ENCODE measurements at places on chromosomes 6 and 20.

GRCh38 chr6:123575188-123575587 is 61.6 kb downstream of the TRDN start:
- DNase-seq: peak; percentile 25

- DNase-seq: no peak
These were observed 21.6 kb upstream of the MCM3 start for GRCh38 chr6:52305948-52306767.

DNA sequence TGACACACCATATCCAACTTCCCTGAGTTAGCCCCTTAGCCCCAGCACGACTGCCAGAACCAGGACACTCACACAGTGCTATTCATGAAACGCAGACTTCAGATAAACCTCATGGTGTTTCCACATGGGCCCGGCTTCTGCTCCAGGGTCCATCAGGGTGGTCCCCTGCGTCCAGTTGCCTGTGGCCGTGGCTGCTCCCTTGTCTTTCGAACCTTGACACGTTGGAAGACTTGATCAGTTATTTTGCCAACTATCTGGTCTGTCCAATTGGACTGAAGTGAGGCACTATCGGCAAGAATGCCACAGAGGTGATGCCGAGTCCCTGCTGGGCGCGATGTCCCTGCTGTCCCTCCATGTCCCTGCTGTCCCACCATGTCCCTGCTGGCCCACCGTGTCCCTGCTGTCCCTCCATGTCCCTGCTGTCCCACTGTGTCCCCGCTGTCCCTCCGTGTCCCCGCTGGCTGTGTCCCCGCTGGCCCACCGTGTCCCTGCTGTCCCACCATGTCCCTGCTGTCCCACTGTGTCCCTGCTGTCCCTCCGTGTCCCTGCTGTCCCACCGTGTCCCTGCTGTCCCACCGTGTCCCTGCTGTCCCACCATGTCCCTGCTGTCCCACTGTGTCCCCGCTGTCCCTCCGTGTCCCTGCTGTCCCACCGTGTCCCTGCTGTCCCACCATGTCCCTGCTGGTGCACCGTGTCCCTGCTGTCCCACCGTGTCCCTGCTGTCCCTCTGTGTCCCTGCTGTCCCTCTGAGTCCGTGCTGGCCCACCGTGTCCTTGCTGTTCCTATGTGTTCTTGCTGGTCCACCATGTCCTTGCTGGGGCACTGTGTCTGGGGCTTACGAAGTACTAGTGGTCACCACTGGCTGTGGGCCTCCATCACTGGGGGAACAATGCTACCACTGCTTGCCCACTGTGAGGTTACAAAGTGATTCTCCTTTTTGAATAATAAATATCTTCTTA is 251.4 kb downstream of the DLL1 start:
- DNase-seq: no peak

GRCh38 chr6:10140136-10140535 is 274.7 kb downstream of the TFAP2A start:
- no peak for DNase-seq

GRCh38 chr20:38591474-38592410 is 9.9 kb upstream of the ARHGAP40 start:
- DNase-seq: no peak

- DNase-seq: no peak
These were observed 1.4 kb upstream of the MAN1A1 start for GRCh38 chr6:119350952-119351372.

GRCh38 chr6:48542191-48542590 is 431.2 kb upstream of the PTCHD4 start:
- DNase-seq: no peak

DNA sequence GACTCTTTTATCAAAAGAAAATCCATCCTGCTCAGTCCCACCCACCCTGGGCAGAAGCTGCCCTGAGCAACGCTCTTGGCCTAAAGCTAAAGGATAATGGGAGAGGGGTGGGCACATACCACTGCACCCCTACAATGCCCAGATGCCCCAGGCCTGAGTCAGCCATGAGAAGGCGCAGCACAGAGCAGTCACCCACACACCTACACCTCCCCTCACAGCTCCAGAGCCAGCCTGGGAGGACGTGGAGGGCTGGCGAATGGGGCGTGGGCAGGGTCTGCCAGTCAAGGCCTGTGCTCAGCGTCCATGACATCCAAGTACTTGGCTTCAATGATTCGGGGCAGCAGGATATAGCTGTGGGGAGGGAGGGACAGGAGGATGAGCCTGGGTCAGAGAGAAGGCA is 11.5 kb downstream of the SLC4A11 start:
- no peak for DNase-seq

- DNase-seq: no peak
These were observed 22.1 kb upstream of the KCNK5 start for GRCh38 chr6:39251406-39251805.

DNA sequence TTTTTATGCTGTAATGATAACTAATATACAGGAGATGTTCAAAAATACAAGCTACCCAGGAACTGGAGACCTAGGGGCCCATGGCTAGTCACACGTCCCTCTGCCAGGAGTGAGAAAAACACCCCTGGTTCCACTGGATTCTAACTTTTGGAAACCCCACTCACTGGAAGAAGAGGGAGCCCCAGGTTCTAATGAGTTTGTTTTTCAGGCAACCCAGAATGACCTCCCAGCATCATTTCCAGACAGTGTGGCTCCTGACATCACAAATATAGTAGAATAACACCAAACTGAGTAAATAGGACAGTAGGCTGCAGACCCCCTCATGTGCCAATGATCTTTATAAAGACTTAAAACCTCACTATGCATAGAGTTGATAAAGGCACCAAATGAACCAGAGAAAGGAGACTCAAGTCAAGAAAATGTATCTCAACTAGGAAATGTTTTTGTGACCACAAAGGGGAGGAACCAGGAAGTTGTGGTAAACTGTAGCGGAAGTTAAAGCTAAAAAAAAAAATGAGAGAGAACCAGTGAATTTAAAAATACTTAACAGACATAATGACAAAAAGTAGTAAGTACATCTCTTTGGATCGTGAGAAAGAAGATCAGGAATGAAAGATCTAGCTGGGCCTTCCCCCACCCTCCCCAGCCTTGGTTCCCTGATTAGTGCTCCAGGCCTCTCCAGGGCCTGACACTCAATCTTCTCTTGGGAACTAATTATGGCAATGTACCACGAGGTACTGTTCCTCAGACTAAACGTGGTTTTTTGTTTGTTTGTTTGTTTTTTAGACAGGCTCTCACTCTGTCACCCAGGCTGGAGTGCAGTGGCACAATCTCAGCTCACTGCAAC is 19.8 kb downstream of the HLA-E start:
- no peak for DNase-seq

GRCh38 chr6:167988154-167988495 is 9.3 kb upstream of the KIF25 start:
- DNase-seq: no peak

- no peak for DNase-seq
These were observed at the start of gene LAMA2 for GRCh38 chr6:128882991-128883611. TSS of gene LAMA2 (plus strand) at chr6:128883138. CDS start at chr6:128883246, 108 bp downstream.

GRCh38 chr6:87806635-87807034 is 104.6 kb upstream of the AKIRIN2 start:
- DNase-seq: no peak

DNA sequence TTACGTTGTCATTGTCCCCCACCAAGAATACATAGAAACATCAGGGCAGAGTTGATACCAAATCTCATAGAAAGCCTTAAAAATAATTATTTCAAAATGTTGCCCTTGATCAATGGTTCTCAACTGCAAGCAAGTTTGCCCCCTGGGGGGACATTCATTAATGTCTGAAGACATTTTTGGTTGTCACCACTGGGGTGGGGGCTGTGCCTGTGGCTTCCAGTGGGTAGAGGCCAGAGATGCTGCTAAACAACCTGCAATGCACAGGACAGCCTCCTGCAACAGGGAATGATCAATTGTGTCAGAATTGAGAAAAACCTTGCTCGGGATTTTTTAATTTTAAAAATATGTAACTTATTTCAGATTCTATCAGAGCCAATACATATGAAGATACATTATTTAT is 130.6 kb upstream of the DOK5 start:
- no peak for DNase-seq

- no peak for DNase-seq
These were observed 379.2 kb downstream of the BMP2 start for GRCh38 chr20:7146552-7147219.

GRCh38 chr6:31355583-31355948 is 1.4 kb downstream of the HLA-B start:
- no peak for DNase-seq

DNA sequence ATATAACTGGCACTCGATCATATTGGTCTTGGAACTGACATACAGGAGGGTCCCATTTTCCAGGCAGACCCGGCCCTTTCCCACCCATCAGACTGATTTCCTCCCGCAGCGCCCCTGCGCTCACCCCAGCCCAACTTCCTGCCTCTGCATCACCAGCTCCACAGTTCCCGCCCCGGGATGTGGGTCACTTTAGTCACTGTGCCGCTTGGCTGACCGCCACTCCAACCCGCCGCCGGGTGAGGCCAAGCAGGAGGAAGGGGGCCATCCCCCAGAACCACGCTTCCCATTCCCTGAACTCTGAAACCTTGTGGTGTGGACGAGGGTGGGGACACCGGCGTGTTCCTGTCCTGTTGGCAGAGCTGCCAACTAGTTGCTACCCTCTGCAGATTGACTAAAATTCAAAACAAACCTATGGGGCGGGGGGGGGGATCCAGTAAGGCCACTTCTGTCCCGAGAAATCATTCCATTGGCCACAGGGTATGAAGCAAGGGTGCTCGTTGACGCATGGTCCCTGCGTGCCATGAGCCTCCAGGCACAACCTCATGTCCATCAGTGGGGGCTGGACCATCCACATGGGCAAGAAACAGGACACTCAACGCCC is 12.3 kb downstream of the TGM2 start:
- no peak for DNase-seq

- DNase-seq: no peak
These were observed 55.7 kb upstream of the SLC23A2 start for GRCh38 chr20:5056801-5057599.

DNA sequence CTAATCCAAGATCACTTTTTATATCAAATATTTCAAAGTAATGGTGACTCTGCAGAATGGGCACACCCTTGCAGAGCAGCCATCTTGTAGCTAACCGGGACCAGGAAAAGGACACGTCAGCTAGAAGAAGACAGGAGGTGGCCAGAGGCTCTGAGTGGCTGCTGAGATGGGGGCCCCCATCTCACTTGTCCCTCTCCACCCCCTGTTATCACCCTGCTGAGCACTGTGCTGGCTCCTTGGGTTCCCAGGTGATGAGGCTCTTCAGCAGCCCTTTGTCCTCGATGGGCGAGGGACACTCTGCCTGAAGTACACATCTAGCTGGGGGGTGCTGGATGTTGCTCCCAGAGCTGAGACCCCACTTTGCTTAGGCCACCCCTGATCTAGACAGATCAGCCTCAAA is 126.3 kb downstream of the UST start:
- DNase-seq: no peak

GRCh38 chr20:2125474-2126112 is 24.0 kb downstream of the STK35 start:
- DNase-seq: no peak

DNA sequence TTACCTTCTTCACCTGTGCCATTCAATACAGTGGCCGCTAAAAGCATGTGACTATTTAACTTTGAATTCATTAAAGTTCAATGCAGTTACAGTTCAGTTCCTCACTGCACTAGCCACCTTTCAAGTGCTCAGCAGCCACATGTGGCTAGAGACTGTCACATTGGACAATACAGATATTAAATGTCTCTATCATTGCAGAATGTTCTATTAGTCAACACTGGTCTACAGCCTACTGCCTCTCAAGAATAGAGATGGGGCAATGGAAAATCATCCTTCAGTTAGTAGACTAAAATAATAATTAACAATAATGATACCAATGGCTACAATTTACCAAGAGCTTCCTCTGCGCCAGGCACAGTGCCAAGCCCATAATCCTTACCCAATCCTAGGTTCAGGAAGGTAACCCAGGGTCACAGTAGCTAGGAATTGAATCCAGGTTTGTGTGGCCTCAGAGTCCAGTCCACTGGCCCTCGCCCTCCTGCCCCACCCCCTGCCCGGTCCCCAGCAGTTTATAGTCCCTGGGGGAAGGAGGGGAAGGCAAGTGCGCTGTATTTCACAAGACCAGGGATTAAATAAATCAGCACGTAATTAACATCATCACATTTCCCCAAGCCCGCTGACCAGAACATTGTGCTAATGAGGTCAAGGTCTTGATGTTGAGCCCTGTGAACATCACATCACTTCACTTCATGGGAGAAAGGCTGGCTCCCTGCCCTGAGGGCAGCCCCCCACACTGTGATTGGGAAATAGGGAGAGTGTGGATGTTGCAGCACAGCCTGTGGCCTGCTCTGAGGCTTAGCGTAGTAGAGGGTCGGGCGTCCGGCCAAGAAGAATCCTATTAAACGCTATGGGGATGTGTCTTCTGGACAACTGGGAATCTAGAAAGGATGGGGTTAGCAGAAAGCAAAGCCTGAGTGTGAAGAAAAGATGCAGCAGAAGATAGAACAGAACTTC is 147.2 kb downstream of the VEGFA start:
- no peak for DNase-seq

GRCh38 chr6:105235155-105235554 is 55.3 kb upstream of the POPDC3 start:
- DNase-seq: no peak

GRCh38 chr6:37653933-37654565 is 43.6 kb downstream of the MDGA1 start:
- no peak for DNase-seq

- peak; percentile 10 for DNase-seq
These were observed 443 bp downstream of the RMND1 start for GRCh38 chr6:151451417-151451949.

DNA sequence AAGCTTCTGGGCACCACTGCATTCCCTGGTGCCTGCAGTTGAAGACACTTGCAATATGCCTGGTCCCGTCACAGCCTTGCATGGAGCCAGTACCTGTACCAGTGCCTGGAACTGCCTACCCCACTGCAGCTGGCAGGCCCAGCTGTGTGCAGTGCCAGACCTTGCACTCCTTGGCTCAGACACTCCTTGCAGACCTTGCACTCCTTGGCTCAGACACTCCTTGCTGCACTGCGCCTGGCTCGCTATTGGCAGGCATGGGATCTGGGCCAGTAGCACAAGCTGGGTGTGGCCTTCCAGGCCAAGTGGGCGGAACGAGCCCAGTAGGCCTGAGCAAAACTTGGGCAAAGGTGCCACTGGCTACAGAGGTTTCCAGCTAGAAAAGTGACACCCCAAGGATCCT is 1189.1 kb downstream of the GRIK2 start:
- no peak for DNase-seq

DNA sequence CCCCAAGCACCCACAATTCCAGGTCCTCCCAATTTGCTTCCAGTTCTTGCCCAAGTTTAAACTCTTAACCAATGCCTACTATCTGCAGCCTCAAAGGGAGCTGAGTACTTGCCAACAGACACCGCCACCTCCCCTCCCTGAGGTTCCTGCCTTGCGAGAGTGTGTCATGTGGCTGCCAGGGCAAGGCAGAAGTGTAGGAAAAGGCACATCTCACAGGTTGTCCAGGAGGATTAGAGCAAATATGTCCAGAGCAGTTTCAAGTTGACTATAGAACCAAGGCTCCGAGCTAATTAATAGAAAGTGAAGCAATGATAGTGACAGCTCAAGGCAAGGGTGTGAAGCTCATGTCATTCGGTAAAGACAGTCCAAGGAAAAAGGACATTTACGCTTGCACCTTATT is 127.8 kb downstream of the ATXN1 start:
- DNase-seq: no peak
